ENCODE measurements at places on chromosomes 4 and X.

DNA sequence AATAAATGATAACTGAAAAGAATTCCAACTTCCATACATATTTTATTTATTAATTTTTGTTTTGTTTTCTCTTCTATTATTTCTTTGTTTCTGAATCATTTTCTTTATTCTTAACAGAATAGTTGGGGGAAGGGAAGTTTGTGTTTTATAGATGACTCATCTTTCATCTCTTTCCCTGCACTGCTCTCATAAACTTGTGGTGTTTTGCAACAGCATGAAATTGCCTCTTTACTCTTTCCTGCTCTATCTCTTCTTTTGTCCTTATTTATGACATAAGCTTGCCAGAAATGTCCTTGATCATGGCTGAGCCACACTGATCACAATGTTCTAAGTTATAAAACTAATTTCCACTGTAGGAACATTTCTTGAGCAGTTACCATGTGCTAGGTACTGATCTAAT lies 22.3 kb downstream of the QRFPR start:
- peak; percentile 82 for DNase-seq

DNA sequence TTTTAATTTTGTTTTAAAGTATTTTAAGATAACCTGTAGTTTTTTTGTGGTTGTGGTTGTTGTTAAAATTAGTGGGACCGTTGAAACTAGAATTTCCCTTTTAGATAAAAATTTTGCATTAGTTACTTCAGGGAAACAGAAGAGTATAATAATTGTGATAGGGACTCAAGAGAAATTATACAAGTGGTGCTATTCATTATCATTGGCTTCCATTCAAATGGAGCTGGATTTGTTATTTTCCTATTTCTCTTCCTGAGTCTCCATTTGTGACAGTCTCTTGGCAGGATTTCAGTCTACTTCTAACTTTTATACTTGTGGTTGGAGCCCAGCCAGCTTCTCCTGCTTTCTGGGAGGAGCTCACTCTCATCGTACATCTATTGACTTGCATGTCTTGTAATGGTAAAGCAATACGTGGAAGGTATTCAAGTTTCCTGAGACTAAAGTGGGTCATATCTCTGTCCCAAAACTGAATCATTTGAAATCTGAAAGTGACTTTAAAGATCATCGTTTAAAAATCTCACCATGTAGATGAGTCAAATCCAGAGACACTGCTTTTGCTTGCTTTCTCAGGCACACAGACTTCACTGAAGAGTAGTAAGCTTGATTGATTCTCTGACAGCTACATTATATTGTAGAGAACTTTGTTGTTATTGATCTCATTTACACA lies 155.8 kb downstream of the RPA4 start:
- DNase-seq: peak; percentile 48

- no peak for DNase-seq
These were observed 35.3 kb upstream of the NDUFC1 start for GRCh38 chr4:139337612-139338011.

DNA sequence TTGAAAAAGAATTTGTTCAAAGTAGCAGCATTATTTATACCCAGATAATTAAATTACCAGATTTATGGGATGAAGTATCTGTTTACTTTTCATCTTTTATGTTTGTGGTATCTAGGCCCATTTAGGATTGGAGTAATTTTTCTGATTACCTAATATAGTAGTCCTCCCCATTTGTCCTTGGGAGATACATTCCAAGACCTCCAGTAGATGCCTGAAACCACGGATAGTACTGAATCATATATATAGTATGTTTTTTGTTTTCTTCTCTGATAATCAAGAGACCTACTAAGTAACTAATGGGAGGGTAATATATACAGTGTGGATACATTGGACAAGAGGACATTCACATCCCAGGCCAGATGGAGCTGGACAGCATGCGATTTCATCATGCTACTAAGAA lies 30.7 kb upstream of the PTPN13 start:
- DNase-seq: no peak

DNA sequence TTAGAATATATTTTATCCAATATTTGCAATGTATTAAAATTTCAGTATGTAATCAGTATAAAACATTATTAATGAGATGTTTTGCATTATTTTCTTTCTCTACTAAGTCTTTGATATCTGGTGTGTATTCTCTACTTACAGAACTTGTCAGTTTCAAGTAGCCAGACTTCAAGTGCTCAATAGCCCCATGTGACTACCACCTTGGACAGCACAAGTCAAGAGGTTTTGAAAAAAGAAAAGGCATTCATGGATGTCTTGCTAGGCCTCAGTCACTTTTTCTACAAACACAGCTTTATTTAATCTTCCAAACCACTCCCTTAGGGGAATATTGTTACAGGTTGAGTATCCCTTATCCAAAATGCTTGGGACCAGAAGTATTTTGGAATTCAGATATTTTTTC lies 189.4 kb downstream of the QDPR start:
- DNase-seq: no peak

- DNase-seq: no peak
These were observed 32.2 kb downstream of the ATG4A start for GRCh38 chrX:108123591-108124366.

DNA sequence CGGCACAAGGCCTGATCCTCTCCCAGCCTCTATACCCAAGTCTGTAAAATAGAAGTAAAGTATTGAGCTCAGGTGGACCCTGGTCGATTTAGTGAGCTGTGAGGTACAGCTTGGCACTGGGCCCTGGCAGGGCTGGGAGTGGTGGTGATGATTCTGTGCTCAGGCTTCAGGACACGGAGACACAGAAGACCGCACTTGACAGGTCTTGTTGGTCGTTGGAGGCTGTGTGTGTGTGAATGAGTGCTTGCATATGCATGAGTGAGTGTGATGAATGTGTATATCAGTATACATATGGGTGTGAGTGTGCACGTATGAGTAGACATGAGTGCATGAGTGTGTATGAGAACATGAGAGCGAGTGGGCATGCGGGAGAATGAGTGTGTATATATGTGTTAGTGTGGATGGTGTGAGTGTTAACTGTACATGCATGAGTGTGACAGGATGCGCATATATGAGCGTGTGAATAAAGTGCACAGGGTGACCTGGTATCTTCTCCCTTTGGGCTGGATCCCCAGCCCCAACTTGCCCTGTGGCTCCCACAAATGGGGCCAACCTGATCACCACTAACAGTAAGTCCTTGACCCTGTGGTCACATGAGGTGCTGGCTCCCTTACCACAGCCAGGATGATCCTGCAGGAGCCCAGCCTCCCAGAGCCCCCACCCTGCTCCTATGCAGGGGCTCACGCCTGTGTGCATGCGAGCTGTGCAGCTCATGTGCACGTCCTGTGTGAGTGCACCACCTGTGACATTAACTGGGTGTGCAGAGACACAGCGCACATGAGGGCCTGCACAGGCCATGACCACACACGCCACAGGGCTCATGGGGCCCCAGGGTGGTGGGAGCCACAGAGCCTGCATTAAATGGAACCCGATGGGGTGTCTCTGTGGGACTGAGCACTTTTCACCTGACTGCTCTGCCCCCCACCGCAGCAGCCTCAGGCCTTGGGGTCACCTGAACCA lies 20.8 kb downstream of the SH3BP2 start:
- DNase-seq: no peak

DNA sequence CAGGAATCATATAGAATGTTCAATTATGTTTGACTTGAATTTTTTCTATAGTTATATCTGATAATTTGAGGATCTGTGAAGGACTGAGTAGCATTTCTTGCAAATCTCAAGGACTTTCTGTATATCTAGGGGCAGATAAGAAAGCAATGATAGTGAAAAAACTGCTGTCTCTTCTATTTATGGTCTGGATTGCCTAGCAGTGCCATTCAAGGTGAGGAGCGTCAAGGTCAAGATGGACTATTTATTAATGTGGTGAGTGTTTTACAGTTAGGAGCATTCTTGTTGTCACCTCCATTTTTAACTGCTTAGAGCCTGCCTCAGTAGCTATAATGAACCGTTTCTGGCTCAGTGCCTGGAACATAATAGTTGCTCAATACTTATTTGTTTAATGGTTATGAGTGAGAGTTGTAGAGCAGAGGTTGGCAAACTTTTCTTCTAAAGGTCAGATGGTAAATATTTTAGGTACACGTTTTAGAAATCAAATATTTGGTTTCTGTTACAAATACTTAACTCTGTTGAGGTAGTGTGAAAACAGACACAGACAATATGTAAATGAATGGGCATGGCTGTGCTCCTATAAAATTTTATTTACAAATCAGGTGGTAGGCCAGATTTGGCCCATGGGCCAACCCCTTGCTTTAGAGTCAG lies 523.2 kb upstream of the IGFBP7 start:
- DNase-seq: no peak

- no peak for DNase-seq
These were observed 19.6 kb upstream of the FAT1 start for GRCh38 chr4:186743261-186743660.

DNA sequence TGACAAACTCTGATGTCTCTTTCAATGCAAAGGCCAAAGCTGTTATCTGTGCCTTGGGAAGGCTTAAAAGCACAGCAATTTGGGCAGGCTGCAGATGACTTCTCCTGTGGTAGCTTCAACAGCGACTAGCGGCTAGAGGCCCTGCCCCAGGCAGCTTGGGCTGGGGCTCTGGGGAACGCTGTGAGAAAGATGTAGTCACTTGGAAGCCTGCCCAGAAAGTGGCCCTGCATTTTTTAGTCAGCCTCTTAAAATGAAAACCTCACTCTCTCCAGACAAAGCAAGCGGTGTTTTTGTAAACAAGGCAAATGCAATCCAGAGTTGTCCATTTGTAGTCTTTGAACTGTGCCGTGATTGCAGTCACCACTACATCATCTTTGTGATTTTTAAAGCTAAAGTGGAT lies 27.5 kb downstream of the PCYT1B start:
- peak; percentile 26 for DNase-seq

DNA sequence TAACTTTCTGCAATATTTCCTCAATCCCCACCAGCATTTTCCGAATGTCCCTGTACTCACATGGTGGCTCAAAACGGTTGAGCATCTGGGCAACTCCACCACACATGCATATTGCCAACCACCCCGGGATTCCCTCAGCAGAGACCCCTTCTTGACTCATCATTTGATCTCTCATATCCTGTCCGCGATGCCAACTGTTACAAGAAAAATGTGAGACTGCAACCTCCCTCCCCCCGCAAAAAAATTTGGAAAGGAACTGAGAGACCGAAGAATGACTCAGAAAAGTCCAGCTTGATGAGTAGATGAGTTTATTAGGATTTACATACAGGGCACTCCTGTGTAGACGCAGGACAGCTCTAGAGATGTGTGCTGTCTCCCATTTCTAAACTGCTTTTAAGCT lies 561.4 kb downstream of the ZIC3 start:
- DNase-seq: no peak

DNA sequence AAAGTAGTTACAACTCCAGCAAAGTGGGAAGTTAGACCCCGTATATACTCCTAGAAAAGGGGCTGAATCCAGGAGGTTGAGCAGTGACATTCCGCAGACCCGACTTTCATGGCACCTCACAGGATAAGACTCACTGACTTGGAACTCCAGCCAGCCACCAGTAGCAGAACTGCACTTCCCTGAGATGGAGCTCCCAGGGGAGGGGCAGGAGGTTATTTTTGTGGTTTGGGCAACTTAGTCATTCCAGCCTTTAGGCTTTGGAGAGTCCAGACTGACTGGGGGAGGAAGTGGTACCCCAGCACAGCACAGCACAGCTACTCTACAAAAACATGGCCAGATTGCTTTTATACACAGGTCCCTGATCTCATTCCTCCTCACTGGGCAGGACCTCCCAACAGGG lies 319.1 kb downstream of the PCDH19 start:
- peak; percentile 48 for DNase-seq

DNA sequence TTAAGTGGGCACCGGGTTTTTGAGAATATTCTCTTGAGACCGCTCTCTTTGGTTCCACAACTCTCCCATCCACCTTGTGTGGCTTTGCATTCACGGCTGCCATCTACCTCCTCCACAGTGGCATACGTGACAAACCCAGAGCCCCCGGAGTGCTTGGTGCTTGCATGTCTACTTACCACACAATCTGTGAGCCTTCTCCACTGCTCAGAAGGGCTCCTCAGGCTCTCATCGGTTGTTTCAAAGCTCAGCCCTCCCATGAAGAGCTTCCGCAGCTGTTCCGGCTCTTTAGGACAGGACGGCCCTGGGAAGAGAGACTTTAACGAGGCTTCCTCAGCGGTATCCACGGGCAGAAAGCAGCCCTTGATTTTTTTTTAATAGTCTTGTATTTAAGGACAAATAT lies 167.6 kb upstream of the ANK2 start:
- DNase-seq: peak; percentile 5

GRCh38 chrX:41868392-41868977 lies 54.9 kb downstream of the CASK start:
- DNase-seq: no peak

DNA sequence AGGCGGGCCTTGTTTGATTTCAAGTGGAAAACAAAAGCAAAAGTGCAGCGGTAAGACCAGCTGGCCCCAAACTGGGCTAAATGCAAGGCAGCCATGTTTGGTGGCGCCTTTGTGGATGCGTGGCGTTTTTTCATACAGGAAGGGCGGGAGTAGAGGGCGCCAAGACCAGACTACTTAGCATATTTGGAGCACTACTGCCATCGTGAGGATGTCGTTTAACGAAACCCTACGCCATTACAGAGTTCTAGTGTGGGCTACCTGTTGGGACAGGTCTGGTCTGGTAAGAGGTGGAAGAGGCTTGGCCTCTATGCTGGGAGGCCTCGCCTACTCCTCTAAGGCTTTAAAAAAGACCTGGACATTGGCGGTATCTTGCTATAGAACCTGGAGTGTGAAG lies 230.7 kb upstream of the STK26 start:
- DNase-seq: no peak

DNA sequence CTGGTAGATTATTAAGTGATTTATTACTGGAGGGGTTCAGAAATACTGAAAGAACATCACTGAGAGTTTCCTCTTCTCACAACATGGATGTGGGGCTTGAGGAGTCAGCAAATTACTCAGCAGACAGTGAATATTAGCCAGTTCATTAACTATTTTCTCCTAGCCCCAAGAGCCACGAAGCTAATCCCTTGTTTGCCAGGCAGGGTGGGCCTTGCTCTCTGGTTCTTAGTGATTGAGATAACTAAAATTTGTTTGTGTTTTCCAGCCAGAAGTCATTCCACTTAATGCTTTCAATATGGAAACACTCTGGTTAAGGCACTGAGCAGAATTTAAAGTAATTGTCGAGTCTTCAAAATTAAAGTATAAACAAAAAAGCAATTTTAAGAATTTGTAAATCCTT lies 40.1 kb upstream of the PASD1 start:
- DNase-seq: no peak

- no peak for DNase-seq
These were observed 30.5 kb upstream of the ADGRG2 start for GRCh38 chrX:19152762-19153161.
